ENCODE measurements at places on chromosomes 16 and 17. TPM values are rescaled to one million over a fixed set of nuclear protein-coding genes. Genes with fewer than 3 reads are reported as not detected.

DNA sequence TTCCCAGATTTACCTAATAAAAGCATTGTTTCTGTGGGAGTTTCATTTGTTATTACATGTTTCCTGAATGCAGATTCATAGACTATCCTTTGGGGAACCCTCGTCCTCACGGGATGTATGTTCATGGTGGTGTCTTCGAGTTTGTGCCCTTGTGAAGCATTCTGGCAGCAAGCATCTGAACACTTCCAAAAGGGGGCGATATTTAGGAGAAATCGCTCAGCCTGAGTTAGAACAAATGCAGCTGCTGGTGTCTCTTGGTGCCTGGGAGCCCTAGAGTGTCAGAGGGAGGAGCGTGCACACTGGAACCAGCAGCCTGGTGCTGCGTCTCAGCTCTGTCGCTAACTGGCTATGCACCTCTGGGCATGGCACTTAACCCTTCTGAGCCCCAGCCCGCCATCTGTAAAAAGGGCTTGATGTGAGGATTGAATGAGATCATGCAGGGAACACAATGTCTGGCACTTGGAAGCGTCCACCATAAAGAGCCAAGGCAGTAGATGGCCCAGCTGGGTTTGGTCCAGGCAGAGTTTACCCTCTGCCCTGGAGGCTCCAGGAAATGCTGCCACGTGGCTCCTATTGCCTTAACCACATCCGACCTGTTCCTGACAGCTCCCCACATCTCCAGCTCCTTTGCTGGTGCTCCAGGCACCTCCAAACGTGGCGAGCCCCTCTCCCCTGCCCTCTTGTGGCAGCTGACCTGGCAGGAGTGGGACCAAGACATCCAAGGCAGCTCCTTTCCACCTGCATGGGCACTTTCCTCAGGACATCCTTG is 25.0 kb upstream of the C16orf78 start:
- no peak overlapping the region for H3K4me3 ChIP-seq
- no peak for DNase-seq
- no peaks in the 10 kb centered on the region for H3K27me3 ChIP-seq
- H3K27ac ChIP-seq, result no peak overlapping the region
- H3K4me1 ChIP-seq, result no peaks in the 10 kb centered on the region

DNA sequence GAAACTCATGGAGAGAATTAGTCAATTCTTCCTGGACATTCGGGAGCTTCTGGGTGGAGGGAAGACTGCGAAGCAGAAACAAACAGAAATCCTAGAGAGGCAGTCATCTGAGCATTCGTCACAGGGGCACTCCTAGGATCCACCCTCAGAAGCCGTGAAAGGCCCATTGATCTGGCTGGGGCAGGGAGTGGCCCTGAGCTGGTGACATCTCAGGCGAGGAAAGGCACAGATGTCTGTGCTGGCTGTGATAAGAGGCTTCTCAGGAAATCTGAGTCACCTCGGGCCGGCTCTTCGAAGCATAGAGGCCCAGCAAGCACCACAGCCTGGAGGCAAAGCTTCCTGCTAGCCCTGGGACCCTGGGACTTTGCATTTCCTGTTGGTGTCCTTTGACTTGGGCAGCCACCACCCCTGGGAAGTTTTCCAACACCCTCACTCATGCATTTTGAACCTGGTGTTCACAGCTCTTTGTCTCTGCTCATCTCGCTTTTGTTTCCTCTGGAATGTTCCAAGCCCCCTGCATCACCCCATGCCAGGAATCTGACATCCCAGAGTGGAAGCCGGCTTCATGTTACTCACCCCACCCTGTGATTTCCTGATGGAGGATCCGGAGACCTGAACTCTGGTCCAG is 23.3 kb upstream of the CDRT4 start:
- no peaks in the 10 kb centered on the region for H3K36me3 ChIP-seq
- H3K4me1 ChIP-seq, result peaks cover 18% of the 10 kb centered on the region
- peak; percentile 75 for DNase-seq
- no peak overlapping the region for H3K4me3 ChIP-seq
- peak overlapping the region; percentile 77 for H3K27ac ChIP-seq

DNA sequence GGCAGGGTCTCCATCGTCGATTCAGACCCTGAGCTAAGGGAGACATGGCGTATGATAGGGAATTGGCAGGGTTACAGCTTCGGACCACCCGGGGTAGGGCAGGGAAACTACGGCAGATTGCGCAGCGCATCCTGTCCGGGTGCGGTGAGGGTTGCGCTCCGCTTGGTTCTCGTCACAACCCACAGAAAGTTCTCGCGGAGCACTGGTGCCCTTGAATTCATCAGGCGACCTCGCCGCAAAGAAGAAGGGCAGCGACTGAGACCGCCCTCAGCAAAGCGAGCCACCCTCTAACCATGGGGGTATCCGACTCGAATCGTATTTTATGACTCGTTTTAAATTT is 1.2 kb downstream of the HS3ST3B1 start:
- H3K36me3 ChIP-seq, result peaks cover 10% of the 10 kb centered on the region
- peak overlapping the region; percentile 62 for H3K4me3 ChIP-seq
- H3K4me1 ChIP-seq, result peaks cover 35% of the 10 kb centered on the region
- no peak for DNase-seq
- H3K27ac ChIP-seq, result peak overlapping the region; percentile 80
- H3K27me3 ChIP-seq, result no peaks in the 10 kb centered on the region

GRCh38 chr17:44780845-44781480 is 22.2 kb downstream of the ADAM11 start:
- no peak overlapping the region for H3K4me3 ChIP-seq
- H3K36me3 ChIP-seq, result no peaks in the 10 kb centered on the region
- H3K27ac ChIP-seq, result no peak overlapping the region
- no peak for DNase-seq
- H3K27me3 ChIP-seq, result no peaks in the 10 kb centered on the region

CD300LB gene
- total RNA-seq, result not detected
